ENCODE measurements at places on chromosomes 13 and 19. TPM values are rescaled to one million over a fixed set of nuclear protein-coding genes. Genes with fewer than 3 reads are reported as not detected.

Gene ZNF350
- total RNA-seq, result 10.6 TPM

- DNase-seq, result no peak
Observed at GRCh38 chr13:93984876-93985275, 494.6 kb downstream of the DCT start.

GRCh38 chr19:36225219-36225892 lies 10.4 kb downstream of the ZNF146 start:
- DNase-seq, result no peak

DNA sequence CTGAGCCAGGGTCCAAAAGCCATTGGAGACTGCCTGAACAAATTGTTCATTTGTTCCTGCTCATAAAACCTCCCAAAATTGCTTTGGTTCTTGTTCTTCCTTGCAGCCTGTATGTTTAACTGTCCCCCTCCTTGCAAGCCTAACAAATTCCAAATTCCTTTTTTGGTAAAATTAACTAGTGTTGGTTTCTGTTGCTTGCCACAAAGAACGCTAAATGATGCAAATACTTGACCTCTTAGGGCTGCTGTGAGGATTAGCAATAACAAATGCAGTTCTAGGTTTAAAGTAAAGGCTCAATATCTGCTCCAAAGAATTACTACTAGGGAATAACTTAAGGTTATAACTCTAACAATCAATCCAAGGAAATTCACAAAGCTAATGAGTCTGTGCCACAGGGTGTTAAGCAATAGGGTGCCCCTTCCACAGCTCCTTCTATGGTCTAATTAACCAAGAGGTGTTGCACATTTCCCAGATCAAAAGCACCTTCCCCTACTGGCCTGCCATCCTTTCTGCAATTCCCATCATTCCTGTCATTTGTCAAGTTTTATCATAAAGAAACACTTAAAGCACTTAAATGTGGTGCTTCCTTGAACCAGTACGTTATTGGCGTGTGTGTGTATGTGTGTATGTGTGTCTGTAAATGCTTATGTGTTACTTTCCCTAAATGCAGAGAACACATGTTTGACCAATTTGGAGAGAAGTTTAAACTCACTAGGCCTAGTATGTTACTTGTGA lies 110.2 kb downstream of the RAP2A start:
- no peak for DNase-seq

DNA sequence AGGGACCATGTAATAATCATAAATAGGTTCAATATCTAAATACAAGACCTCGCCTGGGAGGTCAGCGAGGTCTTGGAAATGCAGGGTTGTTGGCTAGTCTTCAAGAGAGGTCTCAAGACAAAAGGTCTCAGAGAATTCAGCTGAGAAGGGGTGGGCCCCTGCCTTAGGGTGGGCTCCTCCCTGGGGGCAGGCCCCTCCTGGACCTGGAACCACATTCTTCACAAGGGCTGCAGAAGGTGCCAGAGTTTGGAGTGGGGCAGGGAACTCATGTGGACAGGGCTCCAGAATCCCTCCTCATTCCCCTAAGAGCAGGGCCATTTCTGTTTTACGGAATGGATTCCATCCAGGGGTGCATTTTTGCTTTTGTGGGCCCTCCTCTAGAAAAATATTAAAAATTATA lies 10.2 kb downstream of the CEACAM18 start:
- DNase-seq, result no peak

Measured in pulmonary artery endothelial cell (primary cell).